ENCODE measurements at places on chromosomes 7 and 10.

GRCh38 chr7:75727881-75728593, 10.7 kb downstream of the HIP1 start:
- peak; percentile 80 for DNase-seq

- no peak for DNase-seq
Measured at GRCh38 chr10:64170791-64171190, 649.6 kb downstream of the REEP3 start.

DNA sequence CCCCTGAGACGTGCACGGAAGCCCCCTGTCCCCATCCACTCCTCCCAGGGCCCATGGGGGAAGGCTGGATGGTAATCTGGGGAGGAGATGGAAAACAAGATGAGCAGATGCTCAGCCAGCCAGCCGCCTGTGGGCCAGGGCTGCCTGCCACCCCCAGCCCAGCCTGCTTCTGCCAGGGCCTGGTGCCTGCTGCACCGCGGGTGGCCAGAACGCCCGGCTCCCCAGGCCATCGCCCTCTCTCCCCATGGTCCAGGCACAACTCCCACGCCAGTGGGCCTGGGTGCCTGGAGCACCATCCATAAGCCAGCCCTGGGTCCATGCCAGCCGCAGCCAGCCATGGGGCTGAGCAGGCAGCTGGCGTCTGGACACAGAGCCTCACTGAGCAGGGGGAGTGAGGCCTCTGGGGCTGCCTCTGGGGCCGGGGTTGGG, 57.2 kb upstream of the ELN start:
- DNase-seq, result no peak

DNA sequence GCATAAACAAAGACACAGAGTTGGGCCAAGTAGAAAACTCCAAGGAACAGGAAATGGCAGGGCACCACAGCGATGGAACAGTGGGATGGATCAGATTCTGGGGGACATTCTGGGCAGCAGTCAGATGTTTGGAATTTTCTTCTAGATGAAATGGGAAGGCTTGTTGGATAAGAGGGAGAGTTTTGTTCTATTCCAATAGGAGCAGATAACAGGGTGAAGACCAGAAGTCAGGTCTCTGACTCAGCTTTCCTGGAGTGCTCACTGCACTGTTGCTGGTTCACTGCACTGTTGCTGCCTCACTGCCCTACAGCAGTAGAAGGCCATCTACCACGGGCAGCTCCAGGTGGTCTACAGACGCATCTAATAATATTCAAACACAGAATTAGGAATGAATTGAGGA, 135.6 kb downstream of the ATE1 start:
- DNase-seq, result no peak

DNA sequence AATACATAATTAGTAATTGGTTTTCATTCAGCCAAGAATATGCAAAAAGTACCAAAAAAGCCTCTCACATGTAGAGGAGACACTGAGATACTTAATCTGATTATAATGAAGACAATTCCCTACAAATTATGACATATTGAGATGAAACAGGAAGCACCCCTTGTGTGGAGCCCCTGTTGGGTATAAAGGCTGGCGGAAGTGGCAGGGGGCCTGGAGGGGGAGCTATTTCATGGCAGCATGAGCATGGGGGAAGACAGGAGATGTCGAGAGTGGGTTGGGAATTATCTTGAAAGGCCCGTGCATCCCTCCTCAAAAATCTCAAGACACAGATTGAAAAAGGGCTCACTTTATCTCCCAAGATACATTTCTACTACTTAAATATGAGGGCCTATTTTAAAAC, 96.9 kb downstream of the PIP4K2A start:
- DNase-seq, result no peak

DNA sequence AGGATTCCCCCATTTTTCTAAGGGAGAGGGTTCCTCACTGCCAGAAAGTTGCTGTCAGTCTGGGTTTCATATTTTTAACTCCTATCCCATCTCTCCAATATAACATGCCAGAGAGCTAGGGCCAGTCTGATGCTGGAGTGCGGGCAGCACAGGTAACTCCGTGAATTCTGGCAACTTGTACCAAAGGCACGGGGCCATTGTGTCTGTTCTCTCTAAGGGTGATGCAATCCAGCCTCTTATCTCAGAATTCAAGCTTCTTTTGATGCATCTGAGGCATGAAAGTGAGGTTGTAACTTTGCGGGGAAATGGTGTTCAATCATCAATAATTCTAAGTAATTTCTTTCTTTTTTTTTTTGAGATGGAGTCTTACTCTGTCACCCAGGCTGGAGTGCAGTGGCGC, 1074.4 kb downstream of the TYW1 start:
- DNase-seq, result no peak

GRCh38 chr10:72875250-72876055, 18.1 kb upstream of the OIT3 start:
- DNase-seq, result peak; percentile 43

DNA sequence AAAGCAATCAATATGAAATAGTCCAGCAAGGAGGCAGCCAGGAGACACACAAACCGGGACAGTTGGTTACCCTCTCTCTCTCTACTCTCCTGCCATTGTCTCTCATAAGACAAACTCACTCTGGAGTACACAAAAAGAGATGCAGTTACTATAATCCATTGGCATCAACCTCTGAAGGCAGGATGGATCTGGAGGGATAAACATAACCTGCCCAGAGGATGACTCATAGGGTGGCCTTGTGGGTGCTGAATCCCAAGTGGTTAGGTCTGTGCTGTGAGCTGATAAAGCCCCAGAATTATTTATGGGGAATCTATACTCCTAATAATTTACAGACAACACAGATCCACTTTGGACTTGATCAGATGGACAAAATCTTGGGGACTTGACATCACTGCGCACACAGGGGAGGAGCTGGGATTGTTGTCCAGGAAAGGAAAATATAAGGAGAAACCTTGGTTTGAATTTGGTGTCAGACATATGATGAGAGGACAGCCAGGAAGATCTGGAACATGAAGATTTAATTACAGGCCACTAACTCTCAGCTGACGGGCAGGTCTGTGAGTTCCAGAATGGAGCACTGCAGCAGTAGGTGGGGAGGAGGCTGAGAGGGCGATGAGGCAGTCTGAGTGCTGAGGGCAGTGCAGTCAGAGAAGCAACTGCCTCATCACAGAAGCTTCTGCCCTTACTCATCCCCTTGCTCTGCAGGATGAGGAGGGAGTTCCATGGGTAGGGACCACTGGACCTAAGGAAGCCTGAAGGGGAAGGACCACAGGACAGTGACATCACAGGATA, 113.9 kb upstream of the PRSS58 start:
- DNase-seq, result no peak

DNA sequence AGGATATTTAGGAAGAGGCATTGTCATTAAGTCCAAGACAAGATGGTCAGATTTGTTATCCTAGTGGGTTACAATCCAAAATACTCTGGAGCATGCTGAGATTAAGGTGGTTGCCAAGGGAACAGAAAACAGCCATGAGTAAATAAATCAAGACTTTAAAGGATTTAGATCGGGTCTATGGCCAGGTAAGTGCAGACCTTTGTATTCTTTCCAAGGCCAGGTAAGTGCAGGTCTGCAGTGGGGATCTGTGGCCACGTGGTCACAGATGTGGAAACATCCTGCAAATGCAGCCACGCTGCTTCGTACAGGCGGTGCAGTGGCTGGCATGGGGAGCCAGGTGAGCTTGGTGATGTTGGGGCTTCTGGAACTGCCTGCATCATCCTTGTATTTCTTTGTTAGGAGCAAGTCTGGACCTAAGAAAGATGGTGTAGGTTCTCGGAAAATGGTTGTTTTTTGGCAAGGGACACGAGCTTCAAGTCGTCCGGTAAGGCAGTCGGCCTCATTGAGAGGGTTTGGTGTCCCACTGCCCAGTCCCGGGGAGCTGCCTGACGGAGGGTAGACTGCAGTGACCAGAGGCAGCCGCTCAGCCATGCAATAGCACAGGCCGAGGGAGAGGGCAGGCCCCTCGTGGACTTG, 21.8 kb downstream of the ZNF775 start:
- no peak for DNase-seq

DNA sequence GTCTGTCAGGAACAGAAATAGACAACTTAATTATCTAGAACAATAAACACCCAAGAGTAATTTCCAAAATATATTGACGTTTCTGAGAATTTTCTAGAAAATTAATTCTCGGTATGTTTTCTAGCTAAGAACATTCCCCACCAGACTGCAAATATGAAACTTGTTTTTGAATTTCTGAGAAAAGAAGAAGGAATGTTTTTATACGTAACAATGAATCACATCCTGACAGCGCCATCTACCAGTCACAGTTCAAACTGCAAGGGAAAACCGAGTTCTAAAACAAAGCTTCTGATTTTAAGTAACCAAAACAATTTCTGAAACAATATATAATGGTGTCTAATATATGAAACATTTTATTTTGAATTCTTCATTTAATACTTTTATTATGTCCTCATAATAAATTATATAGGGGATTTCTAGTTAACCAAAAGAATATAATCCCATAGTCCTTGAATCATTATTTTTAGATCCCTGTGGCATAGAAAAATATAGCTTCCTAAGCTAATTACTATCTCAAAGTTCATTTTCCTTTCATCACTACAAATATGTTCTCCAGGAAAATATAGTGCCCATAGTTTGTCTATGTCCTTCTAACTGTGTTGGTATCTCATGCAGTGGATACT, 34.5 kb upstream of the MEOX2 start:
- no peak for DNase-seq

GRCh38 chr7:158588878-158589442, 1.3 kb upstream of the PTPRN2 start:
- DNase-seq, result no peak

DNA sequence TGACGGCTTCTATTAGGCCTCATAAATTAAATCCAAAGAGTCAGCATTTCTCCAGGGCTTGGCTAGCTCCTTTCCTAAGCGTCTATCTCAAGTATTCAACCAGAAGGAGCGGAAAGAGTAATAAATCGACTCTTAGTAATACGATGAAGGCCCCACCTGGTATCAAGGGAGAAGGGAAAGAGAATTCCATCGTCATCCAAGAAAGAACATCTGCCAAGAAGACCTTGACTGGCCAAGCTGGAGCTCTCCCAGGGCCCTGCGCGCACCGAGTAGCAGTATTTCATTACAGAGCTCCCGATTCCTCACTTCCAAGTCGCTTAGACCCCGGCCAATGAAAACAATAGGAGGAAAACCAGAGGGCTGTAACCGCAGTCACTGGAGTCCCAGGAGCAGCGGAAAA, 178.0 kb upstream of the FRMD4A start:
- DNase-seq, result no peak

- DNase-seq, result no peak
Measured at GRCh38 chr7:36916116-36916515, 191.8 kb upstream of the AOAH start.

DNA sequence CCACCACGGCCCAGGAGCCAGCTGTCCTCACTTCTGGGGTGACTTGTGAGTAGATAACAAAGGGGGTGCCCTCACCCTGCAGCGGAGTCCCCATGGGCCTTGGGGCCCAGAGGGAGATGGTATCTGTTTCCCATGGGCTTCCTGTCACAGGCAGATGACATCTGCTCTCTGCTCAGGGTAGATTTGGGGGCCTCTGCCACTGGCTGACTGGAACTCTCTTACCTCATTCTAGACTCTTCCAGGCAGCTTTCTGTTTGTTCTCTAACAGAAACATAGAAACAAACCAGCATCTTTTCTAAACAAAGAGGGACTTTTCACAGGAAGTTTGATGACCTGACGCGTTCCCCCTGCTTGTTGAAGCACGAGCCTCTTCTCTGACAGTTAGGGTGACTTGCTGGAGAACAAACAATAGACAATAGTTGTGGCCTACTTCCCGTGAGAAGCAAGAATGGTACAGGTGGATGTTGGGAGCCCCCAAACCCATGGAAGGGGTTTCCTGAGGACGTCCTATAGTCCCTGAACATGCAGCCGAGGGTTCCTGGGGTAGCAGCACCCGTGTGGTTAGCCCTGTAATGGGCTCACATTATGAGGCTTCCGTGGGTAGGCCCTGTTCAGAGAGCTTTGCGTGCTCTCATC, 61.6 kb downstream of the GRK5 start:
- peak; percentile 93 for DNase-seq

GRCh38 chr10:76001461-76001860, 570.0 kb downstream of the LRMDA start:
- DNase-seq, result no peak
